Psoas muscle (tissue), 8 donors: ENCODE measurements at places on chromosomes 4 and X.

GRCh38 chrX:108322234-108322633, 116.0 kb downstream of the COL4A6 start:
- no peak for DNase-seq
- H3K27ac ChIP-seq, result peak overlapping the region; percentile 48
- no peaks in the 10 kb centered on the region for H3K27me3 ChIP-seq
- H3K4me3 ChIP-seq, result no peak overlapping the region
- no peaks in the 10 kb centered on the region for H3K36me3 ChIP-seq

- H3K4me1 ChIP-seq, result no peaks in the 10 kb centered on the region
- no peak overlapping the region for H3K27ac ChIP-seq
- peak overlapping the region; percentile 70 for H3K4me3 ChIP-seq
- DNase-seq, result no peak
- no peaks in the 10 kb centered on the region for H3K27me3 ChIP-seq
Measured at GRCh38 chrX:85243155-85243554, 424 bp downstream of the SATL1 start.

GRCh38 chr4:100391863-100392262, 126.0 kb downstream of the EMCN start:
- H3K27me3 ChIP-seq, result no peaks in the 10 kb centered on the region
- H3K36me3 ChIP-seq, result no peaks in the 10 kb centered on the region
- H3K4me3 ChIP-seq, result no peak overlapping the region

- H3K4me1 ChIP-seq, result peaks cover 72% of the 10 kb centered on the region
- H3K27me3 ChIP-seq, result no peaks in the 10 kb centered on the region
- H3K27ac ChIP-seq, result peak overlapping the region; percentile 86
Measured at GRCh38 chr4:87103691-87104187, 116.7 kb downstream of the KLHL8 start.

DNA sequence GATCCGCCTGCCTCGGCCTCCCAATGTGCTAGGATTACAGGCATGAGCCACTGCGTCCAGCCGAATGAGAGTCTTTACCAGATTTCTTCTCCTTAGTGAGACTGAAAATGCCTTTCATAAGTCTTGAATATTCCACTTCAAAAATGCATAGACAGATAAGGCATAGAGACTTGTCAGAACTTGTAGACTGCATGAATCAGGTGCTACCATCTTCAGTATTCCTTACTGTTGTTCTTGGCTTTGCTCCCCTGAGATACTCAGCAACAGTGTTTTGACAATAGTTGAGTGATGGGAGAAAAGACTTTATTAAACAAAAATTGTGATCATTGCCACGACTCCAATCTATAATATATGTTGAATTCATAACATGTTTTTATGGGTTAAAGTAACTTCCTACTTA, 11.0 kb downstream of the TKTL2 start:
- DNase-seq, result no peak
- no peak overlapping the region for H3K4me3 ChIP-seq
- H3K4me1 ChIP-seq, result no peaks in the 10 kb centered on the region
- H3K27ac ChIP-seq, result no peak overlapping the region

- H3K4me3 ChIP-seq, result no peak overlapping the region
- peaks cover 20% of the 10 kb centered on the region for H3K27me3 ChIP-seq
- DNase-seq, result peak; percentile 16
- H3K4me1 ChIP-seq, result no peaks in the 10 kb centered on the region
- no peak overlapping the region for H3K27ac ChIP-seq
- H3K36me3 ChIP-seq, result no peaks in the 10 kb centered on the region
Measured at GRCh38 chr4:7186516-7187167, 5.7 kb upstream of the SORCS2 start.

DNA sequence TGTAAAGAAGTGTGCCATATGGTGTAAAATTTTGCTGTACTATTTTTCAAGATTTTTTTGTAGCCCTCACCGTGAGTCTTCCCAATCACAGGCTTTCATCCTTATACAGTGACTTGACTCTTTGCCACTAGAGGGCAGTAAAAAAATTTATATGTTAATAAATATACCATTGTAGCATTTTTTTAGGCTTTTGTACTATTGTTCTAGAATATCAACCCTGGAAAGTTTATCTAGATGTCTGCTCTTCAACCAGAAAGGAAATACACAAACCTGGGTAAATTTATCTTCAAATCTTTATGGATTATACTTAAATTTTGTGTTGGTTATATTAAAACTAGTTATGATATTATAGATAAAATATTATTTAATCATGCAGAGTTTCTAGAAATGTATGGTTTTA, 235.3 kb downstream of the TENM3 start:
- no peaks in the 10 kb centered on the region for H3K27me3 ChIP-seq
- no peak overlapping the region for H3K27ac ChIP-seq
- DNase-seq, result no peak
- H3K36me3 ChIP-seq, result no peaks in the 10 kb centered on the region
- H3K4me3 ChIP-seq, result no peak overlapping the region

GRCh38 chr4:94400191-94400590, 51.6 kb upstream of the PDLIM5 start:
- H3K27me3 ChIP-seq, result no peaks in the 10 kb centered on the region
- DNase-seq, result no peak
- H3K27ac ChIP-seq, result no peak overlapping the region
- no peaks in the 10 kb centered on the region for H3K36me3 ChIP-seq
- H3K4me1 ChIP-seq, result no peaks in the 10 kb centered on the region

- no peak overlapping the region for H3K27ac ChIP-seq
- H3K27me3 ChIP-seq, result no peaks in the 10 kb centered on the region
- H3K4me3 ChIP-seq, result no peak overlapping the region
- H3K4me1 ChIP-seq, result peaks cover 64% of the 10 kb centered on the region
- DNase-seq, result no peak
Measured at GRCh38 chr4:37675587-37676290, 10.4 kb downstream of the RELL1 start.

DNA sequence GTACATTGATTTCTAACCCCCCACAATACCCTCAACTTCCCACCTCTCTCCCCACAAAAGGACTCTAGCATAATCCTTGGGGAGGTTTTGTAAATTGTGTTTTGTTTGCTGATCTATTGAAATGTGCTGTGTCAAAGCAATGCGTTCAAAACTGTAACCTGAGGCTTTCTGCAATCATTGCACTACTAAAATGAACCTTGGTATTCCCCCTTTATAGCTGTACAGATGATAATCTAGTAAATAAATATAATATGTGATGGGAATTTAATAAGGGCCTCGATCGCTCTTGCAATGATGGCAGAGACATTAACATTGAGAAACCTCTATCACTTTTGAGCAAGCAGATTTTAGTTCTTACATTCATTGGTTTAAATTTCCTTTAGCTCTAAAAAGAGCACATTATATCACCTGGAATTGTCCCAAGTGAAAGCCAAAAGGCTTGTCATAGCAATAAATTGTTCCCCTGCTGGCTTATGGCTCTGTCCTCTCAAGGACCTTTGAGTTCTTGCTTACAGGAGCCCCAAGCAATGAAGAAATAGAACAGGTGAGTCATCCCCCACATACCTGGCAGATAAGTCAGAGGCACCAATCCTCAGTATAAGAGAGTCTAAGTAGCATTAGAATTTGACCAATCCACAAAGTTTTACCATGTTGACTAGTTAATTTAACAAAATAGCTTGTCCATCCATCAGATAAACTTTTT, 18.4 kb upstream of the ACE2 start:
- no peaks in the 10 kb centered on the region for H3K4me1 ChIP-seq
- no peaks in the 10 kb centered on the region for H3K27me3 ChIP-seq
- DNase-seq, result no peak
- no peaks in the 10 kb centered on the region for H3K36me3 ChIP-seq

DNA sequence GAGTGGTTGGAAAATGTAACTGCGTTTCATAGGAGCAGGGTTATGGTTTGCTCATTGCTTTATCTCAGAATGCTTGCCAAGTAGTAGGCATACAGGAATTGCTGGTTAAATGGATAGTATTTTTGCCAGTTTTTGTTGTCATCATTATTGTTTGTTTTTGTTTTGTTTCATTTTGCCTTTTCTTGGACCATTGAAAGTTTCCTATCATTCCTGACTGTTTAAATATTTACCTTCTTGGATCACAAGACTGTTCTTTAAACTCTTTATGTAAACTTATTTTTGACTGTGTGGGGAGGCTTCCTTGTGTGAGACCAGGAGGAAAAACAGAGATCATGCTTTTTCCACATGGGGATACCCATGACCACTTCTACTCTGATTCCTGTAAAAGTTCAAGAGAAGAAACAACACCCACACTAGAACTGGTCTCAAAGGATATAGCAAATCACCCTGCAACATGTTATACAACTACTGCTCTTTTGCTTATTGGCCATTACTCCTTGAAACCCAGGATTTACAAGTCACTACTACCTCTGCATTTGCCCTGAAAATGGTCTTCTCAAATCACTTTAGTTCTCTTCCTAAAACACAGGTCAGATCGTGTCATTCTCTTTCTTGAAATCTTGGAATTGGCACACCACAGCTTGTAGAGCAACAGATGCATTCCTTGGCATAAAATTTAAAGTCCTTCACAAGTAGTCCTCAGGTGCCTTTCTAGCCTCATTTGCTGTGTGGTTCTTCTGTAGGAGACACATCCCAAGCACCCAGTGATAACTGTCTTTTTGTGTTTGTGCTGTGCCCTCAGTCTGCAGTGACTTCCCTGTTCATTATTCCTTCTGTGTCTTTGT, 51.3 kb downstream of the FNIP2 start:
- H3K27me3 ChIP-seq, result no peaks in the 10 kb centered on the region
- peak overlapping the region; percentile 85 for H3K27ac ChIP-seq
- no peak for DNase-seq
- H3K4me1 ChIP-seq, result peaks cover 59% of the 10 kb centered on the region
- no peak overlapping the region for H3K4me3 ChIP-seq
- H3K36me3 ChIP-seq, result peaks cover 2% of the 10 kb centered on the region

- H3K36me3 ChIP-seq, result no peaks in the 10 kb centered on the region
- no peaks in the 10 kb centered on the region for H3K27me3 ChIP-seq
Measured at GRCh38 chr4:37425857-37426256, 181.3 kb downstream of the NWD2 start.

DNA sequence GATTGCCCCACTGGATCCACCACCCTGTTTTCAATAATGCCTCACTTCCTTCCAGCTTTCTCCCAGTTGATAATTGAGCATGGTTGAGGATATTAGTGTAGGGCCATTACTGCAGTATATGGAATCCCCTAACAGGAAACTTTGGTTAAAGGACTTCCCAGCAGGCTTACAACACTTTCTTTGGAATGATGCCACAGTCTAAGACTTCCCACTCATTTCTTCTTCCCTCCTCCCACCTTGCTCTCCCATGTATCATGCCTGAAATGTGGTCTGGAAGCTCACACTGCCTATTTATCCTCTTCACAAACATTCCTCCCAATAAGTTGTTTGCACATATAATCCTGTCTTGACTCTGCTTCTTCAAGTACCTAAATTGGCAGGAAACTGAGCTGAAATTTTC, 863.3 kb downstream of the CENPC start:
- H3K4me1 ChIP-seq, result no peaks in the 10 kb centered on the region
- H3K36me3 ChIP-seq, result no peaks in the 10 kb centered on the region
- DNase-seq, result no peak
- H3K4me3 ChIP-seq, result no peak overlapping the region

- H3K4me1 ChIP-seq, result no peaks in the 10 kb centered on the region
- no peaks in the 10 kb centered on the region for H3K27me3 ChIP-seq
- H3K36me3 ChIP-seq, result no peaks in the 10 kb centered on the region
- DNase-seq, result no peak
- no peak overlapping the region for H3K4me3 ChIP-seq
Measured at GRCh38 chr4:176540814-176541213, 221.0 kb downstream of the SPCS3 start.

- no peaks in the 10 kb centered on the region for H3K36me3 ChIP-seq
- no peak overlapping the region for H3K27ac ChIP-seq
- H3K27me3 ChIP-seq, result no peaks in the 10 kb centered on the region
- H3K4me3 ChIP-seq, result no peak overlapping the region
Measured at GRCh38 chrX:110226931-110227330, 91.0 kb downstream of the AMMECR1 start.

GRCh38 chr4:53672873-53673272, 81.6 kb upstream of the LNX1 start:
- H3K27ac ChIP-seq, result no peak overlapping the region
- no peaks in the 10 kb centered on the region for H3K27me3 ChIP-seq
- DNase-seq, result no peak
- no peaks in the 10 kb centered on the region for H3K36me3 ChIP-seq

DNA sequence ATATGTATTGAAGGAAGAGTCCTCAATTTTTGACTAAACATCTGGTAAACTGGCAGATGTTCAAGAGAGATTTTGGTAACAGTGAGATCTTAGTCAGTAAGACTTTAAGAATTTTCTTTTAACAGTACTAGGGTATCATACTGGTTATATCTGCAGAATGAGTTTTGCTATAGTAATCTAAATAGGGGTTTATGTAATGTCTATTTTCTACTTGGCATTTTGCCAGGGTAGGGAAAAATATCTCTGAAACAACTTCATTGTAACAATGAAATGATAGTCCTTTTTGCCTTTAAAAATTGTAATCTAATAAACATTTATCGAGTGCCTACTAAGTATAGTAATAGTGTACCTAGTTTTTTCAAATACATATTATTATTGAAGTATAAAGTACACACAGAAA, 32.1 kb downstream of the XK start:
- H3K27ac ChIP-seq, result no peak overlapping the region
- no peak overlapping the region for H3K4me3 ChIP-seq
- no peak for DNase-seq
- peaks cover 4% of the 10 kb centered on the region for H3K4me1 ChIP-seq
- no peaks in the 10 kb centered on the region for H3K36me3 ChIP-seq
- no peaks in the 10 kb centered on the region for H3K27me3 ChIP-seq

DNA sequence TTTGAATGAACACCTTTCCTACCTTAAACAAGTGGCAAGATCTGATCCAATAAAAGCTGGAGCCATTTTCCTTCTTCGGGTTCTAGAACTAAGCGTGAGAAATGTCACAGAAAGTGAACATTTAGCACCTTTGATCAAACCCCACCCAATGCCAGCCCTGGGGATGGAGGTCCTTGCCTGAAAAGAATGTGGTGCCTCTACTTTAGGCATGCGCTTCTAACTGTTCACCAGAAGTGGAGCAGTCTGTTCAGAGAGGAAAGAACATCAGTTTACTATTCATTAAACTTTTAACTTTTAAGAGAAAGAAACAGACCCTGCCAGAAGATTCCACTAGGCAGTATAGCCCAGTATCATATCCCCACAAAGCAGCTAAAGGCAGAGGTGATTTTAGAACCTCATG, 75.9 kb downstream of the INTS12 start:
- no peak overlapping the region for H3K27ac ChIP-seq
- no peaks in the 10 kb centered on the region for H3K36me3 ChIP-seq
- DNase-seq, result no peak
- H3K4me1 ChIP-seq, result peaks cover 17% of the 10 kb centered on the region
- no peaks in the 10 kb centered on the region for H3K27me3 ChIP-seq

DNA sequence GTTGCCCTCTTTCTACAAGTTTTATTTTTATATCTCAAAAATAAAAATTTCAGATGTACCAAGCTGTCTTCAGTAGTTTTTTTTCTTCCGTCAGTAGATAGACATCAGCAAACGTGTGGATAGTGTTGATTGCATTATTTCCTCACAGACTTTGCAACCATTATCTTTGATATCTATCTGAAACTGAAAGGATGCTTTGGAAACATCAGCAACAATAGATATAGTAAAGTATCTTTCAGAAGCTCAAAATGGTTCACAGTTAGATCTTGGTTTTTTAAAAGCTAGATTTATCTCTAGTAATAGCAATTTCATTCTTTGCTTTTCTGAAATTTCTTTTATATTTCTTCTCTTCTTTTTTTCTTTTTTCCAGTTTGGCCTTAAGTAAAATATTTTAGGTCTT, 246.9 kb upstream of the PCDH7 start:
- H3K36me3 ChIP-seq, result no peaks in the 10 kb centered on the region
- H3K27ac ChIP-seq, result no peak overlapping the region
- DNase-seq, result no peak
